Left hindlimb (tissue), 1 donor: ENCODE measurements at places on chromosomes 2 and 18.

DNA sequence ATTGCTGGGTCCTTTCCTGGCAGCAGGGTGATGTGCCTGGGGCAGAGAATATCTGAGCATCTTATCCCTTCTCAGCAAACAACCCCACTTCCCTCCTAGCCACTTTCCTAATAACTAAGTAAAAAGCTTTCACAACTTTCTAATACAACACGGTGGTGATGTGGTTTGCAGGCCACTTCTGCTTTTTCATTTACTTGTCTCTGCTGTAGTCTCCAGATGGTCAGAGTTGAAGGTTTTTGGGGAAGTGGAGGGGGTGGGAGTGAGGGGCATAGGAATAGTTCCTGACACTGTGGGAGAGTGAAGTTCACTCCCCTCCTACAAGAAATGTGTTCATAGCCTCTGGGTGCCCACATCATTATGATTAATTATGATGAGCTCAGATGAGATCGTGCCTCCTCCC is 11.6 kb downstream of the OXER1 start:
- DNase-seq = no peak

GRCh38 chr18:77300579-77300978 is 50.9 kb downstream of the GALR1 start:
- DNase-seq = no peak

- no peak for DNase-seq
Observed at GRCh38 chr2:127672341-127673224, 2.7 kb downstream of the LIMS2 start.

DNA sequence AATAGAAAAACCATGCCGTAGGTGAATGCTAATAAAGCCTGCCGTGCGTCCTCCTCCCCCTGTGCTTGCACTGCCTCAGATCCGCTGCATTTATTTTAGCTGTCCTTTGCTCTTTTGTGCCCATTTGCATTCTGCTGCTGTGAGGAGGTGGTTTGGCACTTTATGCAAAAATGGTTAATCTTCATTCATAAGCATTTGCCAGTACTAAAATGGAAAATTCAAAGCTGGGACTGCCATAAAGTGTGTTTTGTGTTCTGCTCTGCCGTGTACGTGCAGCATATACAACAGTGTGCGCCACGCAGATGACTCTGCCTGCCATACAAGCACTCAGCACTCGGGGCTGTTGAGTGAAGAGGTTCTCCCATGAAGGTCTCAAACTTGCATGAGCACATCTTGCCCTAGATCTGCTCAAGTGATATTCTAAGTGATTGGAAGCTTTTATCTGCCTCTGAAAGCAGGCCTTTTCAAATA is 73.6 kb downstream of the SPATS2L start:
- DNase-seq = no peak

DNA sequence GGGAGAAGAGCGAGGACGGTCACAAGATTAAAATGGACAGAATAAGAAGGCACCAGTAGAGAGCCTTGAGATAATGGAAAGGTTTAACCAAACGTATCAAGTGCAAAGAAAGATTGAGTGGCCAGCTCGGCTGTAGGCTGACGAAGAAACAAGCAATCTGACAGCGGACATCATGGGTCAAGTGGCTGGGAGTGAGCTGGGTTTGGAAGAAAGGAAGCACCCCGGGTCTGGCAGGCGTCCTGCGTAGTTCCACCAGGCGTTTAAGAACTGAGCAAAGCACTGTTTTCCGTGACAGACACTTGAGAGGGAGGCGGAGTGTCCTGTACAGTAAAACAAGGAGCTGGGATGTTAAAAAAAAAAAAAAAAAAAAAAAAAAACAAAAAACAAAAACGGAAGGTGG is 27.1 kb downstream of the DAPL1 start:
- no peak for DNase-seq

GRCh38 chr2:26997394-26997793 is 27.0 kb downstream of the MAPRE3 start:
- DNase-seq = no peak

GRCh38 chr2:16293398-16293797 is 353.0 kb downstream of the MYCN start:
- no peak for DNase-seq

DNA sequence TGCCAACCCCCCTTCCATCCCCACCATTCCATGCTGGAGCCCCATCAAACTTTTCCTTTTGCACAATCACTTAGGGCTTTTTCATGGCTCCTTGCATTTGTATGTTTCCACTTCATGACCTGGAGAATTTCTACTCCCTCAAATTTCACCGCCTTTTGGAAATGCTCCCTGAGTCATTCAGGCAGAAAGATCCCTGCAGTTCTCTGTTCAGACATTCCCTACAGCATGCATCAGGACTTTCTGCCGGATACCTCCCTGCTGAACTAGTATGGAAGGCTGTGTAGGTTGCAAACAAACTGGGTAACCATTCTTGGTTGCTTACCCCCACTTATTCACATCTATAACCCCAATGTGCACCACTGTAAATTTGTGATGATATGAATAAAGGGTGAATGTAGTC is 389.6 kb upstream of the CELF4 start:
- DNase-seq = no peak

- DNase-seq = no peak
Observed at GRCh38 chr2:241870611-241871537, 1.3 kb downstream of the RTP5 start.

DNA sequence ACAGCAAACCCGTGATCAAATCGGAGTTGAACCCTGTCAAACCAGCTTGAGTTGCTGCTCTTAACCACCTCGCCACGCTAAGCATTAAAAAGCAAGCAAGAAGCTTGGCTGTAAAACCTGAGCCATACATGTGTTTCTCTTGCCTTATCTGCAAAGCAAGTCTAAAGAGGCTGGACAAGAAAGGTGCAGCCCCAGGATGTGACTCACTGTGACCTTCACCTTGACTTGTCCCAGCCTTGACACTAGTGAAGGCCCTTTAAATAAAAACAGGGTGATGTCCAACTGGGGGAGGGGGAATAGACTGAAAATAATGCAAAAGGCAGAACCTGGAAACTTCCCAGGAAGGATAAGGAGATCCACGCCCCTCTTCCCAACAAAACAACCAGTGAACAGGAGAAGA is 127.6 kb upstream of the NPAS2 start:
- DNase-seq = no peak

- DNase-seq = no peak
Observed at GRCh38 chr18:75067996-75068645, 140.8 kb downstream of the PTGR3 start.
